GOT3 (cell line): ENCODE measurements at places on chromosomes 4 and X.
A peak's percentile ranks its signal among the peaks of the same experiment; 100 is the strongest.

DNA sequence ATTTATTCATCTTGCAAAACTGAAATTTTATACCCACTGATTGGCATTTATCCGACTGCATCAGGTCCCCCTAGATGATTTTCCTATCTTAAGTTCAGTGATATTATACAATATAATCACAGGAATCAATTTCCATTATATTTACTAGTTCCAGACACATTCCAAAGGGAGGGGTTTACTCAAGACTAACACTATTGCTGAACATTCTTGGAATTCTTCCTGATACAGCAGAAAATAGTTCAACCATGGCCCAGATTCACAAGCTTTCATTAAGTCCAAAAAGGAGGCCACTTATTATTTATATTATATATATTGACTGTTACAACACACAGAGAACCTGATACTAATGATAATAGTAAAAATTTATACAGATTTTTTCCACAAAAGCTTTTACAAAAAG lies 2353.6 kb downstream of the PCDH7 start:
- no peak for DNase-seq

- no peak for DNase-seq
Measured at GRCh38 chrX:69222103-69223090, 57.1 kb upstream of the PJA1 start.

- no peak for DNase-seq
Measured at GRCh38 chrX:120015145-120016067, 62.1 kb downstream of the RHOXF2B start.

DNA sequence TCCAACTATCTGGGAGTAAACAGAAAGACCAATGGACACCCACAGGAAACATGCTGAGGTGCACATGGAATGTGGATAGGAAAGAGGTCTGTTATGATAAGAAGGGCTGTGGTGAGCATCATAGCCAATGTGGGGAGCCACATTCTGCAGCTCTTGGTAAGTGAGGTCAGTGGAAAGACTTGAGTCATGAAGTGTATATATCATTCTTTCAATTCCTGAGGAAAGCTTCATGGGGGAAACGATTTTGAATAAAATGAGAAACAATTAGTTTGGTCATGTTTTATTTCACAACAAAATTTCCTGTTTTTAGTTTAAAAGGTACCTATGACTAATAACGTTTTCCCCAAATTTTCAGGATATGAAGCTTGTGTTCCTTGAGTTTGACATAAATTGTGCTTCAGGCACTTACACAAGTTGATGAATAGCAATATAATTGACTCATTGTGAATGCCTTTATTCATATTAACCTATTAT lies 41.4 kb upstream of the RASSF6 start:
- DNase-seq = peak; percentile 12

DNA sequence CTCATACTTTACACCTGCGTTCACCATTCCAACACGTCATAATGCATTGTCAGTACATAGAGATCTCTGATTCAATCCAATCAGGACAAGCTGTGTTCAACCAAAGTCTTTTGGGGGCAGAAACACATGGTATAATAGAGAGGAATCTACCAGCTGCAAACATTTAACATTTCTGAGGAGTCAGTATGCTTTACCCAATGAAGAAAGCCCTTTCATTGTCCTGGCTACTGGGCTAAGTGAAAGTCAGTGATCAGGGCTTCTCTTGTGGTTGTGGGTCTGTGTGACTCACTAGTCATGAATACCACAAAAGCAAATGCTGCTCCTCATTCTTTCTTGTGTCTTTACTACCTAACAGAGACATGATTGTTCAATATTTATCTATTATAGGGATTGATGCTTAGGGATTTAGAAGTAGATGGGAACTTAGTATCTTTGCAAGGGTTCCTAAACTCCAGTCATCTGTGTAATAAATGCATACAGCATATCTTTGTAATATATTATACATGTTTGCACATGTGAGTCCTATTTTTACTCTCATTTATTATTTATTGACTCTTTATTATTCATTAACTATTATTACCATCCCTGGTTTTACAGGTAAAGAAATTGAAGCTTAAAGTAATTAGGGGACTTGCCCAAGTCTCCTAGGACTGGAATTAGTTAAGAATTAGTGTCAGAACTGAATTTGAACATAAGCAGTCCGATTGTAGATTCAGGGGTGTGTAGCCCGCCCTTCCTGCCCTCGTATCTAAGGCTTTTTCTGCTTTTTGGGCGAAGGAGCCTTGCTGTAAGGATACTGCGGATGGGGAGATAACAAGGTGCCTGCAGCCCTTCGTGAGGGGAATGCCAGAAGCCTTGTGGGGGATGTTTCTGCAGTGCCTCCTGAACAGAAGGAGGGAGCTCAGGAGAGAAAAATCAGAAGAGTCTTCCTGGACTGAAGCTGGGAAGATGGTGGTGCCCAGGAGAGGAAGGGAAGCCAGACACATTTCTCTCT lies 353.1 kb upstream of the BOD1L1 start:
- no peak for DNase-seq

DNA sequence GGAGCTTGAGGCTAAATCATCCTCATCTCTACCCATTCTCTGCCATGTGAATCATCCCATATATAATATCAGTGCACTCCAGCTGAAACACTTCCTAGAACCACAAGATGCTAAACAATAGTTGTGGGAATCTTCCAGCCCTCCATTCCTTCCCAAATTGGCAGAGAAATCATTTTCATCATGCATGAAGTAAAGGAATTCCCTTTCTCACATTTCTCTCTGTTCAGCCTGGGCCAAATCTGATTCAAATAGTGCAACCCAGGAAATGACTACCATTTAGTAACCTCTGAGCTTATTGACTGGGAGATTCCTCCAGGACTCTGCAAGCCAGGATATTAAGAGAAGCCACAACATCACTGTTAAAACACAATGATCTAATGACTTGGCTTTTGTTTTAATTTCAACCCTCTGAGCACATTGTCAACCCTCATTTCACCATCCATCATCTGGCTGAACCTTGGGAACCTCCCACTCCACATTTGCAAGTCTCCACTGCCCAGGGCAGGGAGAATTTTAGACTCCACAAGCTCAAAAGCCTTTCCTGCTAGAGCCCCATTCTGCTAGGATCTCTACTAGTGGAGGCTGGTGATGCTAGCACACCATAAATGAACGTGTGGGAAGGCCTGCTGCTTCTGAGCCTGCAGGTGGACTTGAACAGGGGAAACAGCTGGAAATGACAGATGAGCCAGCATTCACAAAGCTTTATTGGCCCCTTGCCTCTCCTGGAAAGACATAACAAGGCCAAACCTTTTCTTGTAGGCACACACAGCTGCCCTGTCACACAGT lies 133.9 kb downstream of the TET2 start:
- DNase-seq = no peak
